ENCODE measurements at places on chromosomes 4 and X.

- DNase-seq: no peak
These were observed 796.8 kb downstream of the NLGN4X start for GRCh38 chrX:5431823-5432222.

DNA sequence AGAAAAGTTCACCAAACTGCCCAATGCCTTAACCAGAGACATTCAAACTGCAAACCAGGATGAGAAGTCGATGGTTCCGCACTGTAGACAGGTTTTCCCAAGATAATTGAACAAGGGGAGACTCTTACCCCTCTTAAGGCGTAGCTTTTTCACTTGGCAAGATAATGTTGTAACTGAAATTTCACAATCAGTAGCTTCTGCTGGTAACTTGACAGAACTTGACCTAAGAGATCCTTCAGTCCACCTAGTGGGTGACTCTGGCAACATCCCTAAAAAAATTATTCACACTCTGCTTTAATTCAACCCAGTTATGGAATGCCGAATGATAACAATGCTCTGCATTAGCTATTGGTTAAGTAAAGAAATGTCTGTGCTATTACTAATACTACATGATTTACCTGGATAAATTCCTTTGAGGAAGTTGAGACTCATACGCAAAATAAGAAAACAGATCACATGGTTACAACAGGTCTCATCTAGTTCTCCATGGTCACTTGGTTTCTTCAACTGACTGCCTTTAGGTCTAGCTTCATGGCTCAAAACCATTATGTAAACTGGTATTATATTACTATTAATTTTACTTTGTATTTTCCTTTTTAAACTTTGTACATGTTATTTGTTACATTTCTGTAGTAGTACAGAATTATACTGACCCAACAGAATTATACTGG is 9.1 kb downstream of the ELF2 start:
- no peak for DNase-seq

- no peak for DNase-seq
These were observed 59.6 kb upstream of the DHX15 start for GRCh38 chr4:24643774-24644520.

- no peak for DNase-seq
These were observed 13.9 kb downstream of the ATG4A start for GRCh38 chrX:108105473-108105872.

GRCh38 chr4:38237139-38237538 is 276.9 kb downstream of the PTTG2 start:
- DNase-seq: no peak

DNA sequence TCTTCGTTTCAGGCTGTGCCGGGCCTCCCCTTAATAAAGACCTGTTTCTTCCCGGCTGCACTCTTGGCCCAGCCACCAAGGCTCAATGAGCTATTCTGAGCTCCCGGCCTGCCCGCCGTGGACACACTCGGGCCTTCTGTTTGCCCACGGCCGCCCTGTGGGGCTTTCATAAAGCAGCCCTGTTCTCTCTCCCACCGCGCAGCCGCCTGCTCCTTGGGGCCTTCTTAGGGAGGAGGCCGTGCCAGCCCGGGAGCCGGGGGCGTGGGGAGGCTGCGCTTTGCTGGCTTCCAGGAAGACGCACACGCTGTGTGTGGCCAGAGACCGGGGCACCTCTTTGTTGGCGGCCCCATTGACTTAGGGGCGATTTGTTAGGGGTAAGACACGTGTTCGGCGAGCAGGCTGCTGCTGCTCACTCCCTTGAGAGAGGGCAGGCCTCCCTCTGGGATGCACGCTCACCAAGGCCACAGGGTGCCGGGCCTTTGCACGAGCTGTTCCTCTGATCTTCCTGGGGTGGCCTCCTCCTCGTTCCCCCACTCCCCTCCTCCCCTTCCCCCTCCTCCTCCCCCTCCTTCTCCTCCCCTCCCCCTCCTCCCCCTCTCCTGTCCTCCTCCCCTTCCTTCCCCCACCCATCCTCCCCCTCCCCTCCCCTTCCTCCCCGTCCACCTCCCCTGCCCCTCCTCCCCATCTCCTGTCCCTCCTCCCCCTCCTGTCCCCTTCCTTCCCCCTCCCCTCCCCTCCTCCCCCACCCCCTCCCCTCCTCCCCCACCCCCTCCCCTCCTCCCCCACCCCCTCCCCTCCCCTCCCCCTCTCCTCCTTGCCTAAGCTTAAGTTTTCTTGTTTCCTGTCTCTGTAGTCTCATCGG is 11.3 kb downstream of the BLOC1S4 start:
- no peak for DNase-seq

DNA sequence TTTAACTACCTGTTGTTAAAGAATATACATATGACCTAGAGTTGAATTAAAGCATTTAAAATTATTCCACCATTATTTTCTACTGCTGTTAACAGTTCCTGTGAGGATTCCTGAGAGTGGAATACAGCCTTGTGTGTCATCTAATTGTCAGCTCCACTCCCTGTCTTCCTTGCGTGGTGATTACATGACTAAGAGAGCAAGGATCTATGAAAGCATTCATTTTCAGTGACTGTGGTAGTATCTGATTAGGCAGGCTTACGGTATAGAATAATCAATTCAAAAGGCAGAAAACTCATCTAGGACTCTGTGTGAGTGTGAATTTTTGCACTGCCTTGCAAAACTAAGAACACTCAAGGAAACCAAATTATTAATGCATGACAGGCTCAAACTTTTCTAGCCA is 577.8 kb downstream of the SH3BGRL start:
- DNase-seq: no peak

GRCh38 chrX:3066555-3066954 is 25.3 kb downstream of the ARSF start:
- DNase-seq: no peak

- no peak for DNase-seq
These were observed 18.5 kb downstream of the TENM3 start for GRCh38 chr4:182261651-182262223.

DNA sequence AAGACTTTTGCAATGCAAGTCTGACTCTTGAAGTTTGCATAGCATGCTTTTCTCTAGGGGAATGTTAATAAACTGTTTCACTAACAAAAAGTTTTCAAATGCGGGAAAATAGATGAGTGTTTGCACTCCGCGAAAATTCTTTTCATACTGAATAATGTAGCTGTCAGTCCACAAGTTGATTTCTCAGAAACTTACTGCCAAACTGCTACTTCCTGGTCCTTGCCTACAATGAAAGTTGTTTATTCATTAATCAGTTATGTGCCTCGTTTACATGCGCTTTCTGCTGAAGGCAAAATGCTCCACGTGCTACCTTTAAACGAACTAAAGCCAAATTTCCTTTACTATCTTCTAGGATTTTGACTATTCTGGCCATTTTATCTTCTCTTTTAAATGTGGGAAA is 166.2 kb downstream of the MAGEB17 start:
- no peak for DNase-seq

- DNase-seq: no peak
These were observed 1362.5 kb upstream of the PABPC4L start for GRCh38 chr4:135564090-135564489.

DNA sequence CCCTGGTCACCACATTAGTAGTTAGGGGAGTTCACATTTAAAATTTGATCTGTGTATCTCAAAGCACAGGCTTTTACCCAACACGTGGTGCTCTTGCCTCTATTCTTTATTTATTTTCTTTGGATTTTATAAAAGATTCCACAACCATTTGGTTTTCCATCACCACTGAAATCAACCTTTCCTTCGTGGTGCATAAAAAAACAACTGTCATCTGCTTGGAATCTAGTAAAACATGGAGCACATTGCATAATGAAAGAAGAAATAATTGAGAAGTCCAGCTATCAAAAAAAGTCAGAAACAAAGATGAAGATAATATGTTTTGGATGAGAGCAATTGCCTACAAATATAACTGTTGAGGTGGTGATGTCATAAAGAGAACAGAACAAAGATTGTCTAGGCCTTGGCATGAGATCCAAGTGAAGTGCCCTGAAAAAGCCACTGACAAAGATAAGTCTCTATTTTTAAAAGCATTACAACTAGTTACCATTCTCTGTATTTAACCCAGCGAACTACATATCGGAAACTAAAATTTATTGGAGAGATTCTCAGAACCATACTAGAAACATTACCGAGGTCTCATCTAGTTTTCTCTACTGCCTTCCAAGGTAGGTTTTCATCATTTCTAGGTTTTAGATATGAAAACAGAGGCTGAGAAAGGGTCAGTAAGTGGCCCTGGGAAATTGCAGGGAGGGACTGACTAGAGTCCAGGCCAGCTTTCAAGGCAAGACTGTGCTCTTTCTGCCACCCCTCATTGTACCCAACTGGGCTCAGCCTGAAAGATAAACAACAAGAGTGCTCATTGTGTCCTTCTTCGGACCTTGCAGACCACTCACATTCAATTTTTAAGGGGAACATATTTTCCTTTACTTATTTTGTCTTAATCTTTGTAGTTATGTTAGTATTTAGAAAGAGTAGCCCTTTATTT is 127.3 kb downstream of the MAD2L1 start:
- no peak for DNase-seq

DNA sequence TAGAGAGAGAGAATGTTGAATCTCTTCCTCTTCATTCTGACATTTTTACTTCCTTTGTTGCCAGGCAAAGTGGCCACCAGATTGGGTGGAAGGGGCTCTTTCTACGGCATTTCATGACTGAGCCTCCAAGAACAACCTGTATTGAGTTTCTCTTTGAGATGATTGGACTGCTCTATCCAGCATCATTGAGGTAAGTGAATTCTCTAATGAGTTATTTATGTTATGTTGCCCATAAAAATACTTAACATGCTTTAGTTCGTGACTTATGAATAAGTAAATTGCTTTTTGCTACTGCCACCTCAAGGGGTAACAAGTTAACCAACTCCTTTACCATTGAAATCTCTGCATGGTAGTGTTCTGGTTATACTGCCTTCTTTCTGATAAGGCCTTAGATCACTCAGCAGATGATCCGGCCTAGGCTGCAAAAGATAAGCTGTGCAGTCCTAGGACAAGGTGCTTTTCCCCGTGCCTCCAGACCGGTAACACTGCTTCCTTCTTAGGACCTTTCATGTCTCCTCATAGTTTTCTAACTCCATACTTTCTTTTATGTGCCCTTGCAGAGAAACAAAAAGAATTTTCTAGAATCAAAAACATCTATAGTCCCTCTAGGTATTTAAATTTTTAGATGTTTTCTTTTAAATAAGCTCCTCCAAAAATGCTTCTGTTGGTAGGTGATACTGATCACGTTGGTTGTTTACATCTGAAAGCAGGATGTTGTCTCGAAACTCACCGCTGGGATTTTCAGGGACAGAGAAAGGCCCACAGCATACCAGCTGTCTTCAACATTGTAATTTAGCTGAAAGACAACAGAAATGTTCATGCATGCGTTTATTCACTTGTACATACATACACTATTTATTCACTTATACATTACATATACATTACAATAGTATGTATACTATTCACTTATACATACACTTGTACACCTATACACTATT is 157.1 kb upstream of the RBPJ start:
- DNase-seq: no peak

- DNase-seq: peak; percentile 80
These were observed 11.2 kb upstream of the CCNQ start for GRCh38 chrX:153609917-153610835.

DNA sequence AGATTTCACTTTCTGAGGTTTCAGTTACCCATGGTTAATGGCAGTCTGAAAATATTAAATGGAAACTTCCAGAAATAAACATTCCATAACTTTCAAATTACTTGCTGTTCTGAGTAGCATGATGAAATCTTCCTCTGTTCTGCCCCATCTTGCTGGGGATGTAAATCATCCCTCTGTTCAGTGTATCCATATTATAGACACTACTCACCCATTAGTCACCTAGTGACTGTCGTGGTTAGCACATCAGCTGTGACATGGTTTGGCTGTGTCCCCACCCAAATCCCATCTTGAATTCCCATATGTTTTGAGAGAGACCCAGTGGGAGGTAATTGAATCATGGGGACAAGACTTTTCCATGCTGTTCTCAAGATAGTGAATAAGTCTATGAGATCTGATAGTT is 125.5 kb upstream of the GIMD1 start:
- DNase-seq: no peak

GRCh38 chr4:121126449-121127006 is 37.6 kb downstream of the TNIP3 start:
- no peak for DNase-seq

GRCh38 chr4:12712648-12713339 is 771.3 kb downstream of the RAB28 start:
- DNase-seq: no peak

- no peak for DNase-seq
These were observed 464 bp downstream of the RASGEF1B start for GRCh38 chr4:81471298-81471587.

DNA sequence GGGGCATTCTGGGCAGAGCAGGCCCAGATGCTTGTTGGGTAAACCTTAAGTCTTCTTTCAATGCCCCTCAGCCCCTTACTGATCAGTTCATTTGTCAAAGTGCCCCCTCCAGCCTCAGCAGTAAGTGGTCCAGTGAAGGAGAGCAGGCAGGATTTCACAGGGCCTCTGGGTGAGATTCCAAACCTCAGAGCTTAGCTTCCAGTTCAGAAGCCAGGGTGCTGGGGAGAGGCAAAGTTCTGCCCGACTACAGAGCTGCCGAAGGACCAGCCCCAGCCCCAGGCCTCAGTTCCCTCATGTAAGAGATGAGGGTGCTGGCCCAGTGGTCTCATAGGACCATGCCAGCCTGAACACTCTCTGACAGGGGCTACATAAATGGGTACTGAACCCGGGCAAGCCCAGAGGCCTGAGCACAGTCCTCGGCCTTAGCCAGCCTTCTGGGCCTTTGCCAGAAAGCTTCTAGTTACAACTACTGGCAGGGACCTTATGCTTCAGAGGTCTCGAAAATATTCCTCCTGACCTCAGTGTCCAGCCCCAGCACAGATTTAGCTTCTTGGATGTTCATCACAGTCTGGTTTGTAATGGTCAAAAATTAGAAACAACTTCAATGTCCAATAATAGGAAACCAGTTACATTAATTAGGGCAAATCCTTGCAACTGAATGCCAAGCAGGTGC is 851 bp upstream of the RIPPLY1 start:
- no peak for DNase-seq

DNA sequence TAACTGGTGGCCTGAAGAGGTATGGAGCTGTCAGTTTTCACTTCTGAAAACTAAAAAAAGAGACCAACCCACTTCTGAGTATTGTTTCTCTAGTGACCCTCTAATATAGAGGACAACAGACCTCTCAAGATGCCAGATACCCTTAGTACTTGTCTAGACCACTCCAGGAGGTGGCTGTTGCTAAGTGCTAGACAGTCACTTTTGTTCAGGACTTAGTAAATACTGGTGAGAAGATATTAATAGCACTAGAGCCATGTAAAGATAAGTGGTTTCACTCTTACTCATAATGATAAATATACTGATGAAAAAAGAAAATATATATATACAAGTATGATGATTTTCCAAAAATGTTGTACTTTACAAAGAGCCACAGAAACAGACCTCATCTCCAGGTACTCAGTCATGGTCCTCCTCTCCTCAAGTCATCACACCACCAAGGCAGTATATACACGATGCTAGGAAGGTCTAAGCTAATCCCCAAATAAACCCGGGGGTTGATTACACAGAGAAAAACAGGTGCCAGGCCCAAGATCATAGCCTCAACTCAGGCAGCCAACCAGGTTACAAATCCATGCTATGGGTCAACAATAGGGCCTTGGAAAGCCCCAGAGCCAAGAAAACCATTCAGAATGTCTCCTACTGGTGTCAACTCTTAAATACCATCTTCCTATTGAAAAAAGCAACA is 66.9 kb downstream of the ARHGEF9 start:
- no peak for DNase-seq
